ENCODE measurements at places on chromosomes 3 and 15.

DNA sequence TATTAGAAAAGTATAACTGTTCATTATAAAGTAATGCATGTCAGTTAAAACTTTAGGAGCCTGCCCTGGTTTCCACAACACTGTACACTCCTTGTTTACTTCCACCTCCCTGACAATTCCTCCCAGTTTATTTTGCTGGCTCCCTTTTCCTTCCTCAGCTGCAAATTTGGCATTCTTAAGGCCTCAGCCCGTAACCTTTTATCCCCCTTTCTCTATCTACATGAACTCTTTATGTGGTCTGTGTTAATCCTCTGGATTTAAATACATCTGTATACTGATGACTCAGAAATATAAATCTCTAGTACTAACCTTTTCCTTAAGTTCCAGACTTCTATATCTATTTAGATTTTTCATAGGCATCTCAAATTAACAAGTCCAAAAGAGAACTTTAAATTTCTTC lies 143.6 kb downstream of the OTOL1 start:
- DNase-seq: no peak

- DNase-seq: no peak
These were observed 20.3 kb upstream of the CYP11A1 start for GRCh38 chr15:74387621-74388362.

DNA sequence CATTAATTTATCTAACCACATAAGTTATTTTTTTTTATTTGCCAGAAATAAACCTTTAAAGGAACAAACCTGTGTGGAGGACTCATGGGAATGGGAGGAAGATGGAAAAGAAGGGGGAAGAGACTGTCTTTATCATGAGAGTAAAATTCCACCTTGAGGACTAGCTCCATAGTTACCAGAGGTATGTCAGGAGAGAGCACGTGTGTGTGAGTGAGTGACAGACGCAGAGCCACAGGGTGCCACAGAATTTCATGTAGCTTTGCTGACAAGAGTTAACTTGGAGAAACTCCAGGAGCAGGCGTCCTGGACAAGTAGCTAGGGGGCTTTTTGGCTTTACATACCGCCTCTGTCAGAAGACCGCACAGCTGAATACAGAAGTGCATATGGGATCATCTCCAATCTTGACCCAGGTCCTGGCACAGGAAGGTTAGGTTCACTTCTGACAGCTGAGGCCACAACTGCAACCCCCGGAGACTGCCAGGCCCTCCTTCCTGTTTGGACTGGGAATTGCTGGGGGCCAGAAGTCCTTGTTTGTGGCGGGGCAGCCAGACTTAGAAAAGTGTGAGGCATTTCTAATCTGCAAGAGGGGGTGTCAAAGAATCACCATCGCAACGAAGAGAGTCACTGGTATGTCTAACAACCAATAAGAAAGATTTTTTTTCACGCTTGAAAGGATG lies 197.8 kb upstream of the TPM1 start:
- no peak for DNase-seq

- no peak for DNase-seq
These were observed 18.7 kb upstream of the RAD54L2 start for GRCh38 chr3:51519848-51520247.

DNA sequence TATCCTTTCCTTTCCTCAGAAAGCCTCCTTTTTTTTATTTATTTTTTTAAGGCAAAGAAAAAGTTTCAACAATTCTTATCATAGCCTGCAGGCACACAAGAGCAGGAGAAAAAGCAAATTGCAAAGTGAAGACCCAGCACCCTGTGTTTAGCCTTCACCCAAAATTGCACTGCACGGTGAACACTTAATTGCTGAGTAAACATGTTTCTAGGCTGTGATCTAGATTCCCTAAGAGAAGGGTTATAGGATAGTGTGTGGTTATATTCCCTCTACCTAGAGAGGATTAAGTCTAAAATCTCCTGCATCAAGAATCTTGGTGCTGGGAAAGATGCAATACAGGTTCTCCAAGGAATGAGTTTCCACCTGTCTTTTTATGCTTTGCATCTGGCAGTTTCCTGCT lies 70.2 kb upstream of the BFSP2 start:
- no peak for DNase-seq

- DNase-seq: no peak
These were observed 50.3 kb upstream of the SELENOK start for GRCh38 chr3:53941950-53942349.

DNA sequence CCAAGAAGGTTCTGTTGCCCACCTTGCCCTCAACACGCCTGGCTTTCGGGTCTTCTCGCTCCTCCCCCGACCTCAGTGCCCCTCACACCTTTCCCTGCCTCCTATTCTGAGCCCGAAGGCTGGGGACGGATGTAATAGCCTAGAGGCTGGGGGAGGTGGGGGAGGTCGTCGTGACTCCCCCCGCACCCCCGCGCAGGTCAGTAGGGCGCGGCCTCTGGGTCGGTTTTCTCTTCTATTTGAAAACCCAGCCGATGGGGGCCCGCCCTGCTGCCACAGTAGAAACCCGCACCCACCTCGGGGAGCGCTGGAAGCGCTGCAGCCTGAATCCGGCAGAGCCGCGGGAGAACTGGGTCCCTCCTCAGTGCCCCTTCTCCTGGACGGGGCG lies 1.0 kb upstream of the RBPMS2 start:
- no peak for DNase-seq

- no peak for DNase-seq
These were observed 384.1 kb downstream of the PLOD2 start for GRCh38 chr3:145776782-145777408.

- DNase-seq: peak; percentile 21
These were observed 32.7 kb downstream of the STARD9 start for GRCh38 chr15:42608110-42608531.

GRCh38 chr15:89016549-89017041 lies 71.7 kb upstream of the ABHD2 start:
- no peak for DNase-seq

- no peak for DNase-seq
These were observed 44.3 kb upstream of the APEH start for GRCh38 chr3:49629866-49630265.

DNA sequence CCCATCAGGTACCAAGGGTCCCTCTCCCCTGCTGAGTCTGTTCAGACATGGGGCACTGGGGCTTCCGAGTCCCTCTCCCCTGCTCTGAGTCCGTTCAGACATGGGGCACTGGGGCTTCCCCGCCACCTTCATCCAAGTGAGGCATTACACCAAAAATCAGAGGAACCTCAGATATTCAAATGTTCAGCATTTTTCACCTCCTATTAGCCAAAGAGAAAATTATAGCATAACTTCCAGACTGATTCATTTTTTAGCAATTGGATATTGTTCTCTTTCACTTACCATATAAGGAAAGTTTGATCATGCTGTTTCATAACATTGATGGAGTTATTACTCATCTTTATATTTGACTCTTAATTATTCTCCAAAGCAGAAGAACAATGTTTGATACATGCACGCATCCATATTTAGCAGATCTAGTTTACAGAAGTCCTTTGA lies 213.9 kb downstream of the MTHFS start:
- no peak for DNase-seq

DNA sequence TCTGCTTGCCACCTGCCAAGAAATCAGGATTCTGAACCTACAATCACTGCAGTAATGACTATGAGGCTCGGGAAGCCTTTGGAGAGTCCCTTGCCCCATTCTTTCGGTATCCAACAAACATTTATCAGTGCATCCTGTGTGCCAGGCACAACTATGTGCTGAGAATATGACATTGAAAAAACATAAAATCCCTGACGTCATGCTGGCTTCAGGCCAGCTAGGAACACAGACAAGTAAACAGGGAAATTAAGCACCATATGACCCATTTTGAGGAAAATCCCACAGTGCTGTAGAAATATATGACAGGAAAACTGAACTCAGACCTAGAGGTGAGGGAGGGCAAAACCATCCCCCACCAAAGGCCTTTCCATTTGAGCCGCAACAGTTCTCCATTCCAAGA lies 34.1 kb upstream of the DET1 start:
- DNase-seq: no peak

- no peak for DNase-seq
These were observed 61.2 kb downstream of the CLDN1 start for GRCh38 chr3:190261015-190261414.

DNA sequence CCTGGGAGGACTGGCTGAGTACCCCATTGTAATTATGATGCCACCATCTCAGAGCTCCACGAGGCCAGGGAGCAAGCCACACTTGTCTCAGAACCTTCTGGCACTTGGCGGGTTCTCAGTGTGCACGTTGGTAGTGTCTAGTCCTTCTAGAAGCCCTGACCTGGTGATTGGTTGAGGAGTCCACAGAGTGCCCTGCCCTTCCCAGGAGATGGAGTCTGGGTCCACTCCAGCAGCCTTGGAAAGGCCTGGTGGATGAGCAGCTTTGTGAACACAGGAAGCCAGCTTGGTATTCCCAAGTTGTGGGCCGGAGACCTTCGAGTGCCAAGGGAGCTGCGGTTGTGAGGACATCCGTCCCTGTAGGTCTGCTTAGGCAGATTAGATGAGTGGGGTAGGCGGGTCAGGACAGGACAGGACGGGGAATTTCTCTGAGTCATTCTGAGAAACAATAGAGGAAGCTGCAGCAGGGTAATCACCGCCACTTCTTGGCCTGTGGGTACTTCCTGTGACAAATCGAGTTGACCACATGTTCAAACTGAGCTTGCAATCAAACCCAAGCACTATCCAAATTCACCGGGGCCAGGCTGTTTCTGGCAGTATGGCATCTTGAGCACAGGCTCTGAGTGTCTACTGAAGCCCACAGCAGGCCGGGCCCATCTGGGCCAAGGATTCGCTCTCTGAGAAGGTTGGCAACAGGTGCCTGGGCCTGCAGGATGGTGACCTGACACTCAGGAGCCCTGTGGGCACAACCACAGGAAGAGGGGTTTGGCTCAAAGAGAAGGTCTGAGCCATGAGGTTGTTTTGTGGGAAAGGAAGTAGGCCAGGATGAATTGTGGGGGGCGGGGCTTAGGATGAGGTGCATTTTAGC lies 71.5 kb upstream of the PLXNA1 start:
- peak; percentile 53 for DNase-seq

GRCh38 chr15:66698318-66698961 lies 3.6 kb upstream of the SMAD6 start:
- DNase-seq: no peak

DNA sequence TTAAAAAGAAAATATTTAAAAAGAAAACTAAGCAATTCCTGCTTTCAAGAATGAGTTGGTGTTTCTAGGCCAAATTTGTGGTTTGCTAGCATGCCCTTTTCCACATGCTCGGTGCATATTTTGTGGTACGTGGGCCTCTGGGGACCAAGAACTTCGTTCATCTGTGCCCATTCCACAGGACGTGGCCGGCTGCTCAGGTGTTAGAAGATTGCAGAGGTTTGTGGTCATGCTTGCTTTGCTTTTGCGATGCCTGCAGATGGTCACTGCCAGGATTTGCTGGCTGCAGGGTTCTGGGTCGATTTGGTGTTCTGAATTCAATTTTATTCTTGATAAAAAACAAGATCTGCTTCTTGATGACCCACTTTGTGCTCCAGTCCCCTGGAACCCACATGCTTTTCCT lies 7.5 kb downstream of the PSTPIP1 start:
- DNase-seq: no peak

- no peak for DNase-seq
These were observed 49.1 kb downstream of the IQSEC1 start for GRCh38 chr3:13023971-13024764.

DNA sequence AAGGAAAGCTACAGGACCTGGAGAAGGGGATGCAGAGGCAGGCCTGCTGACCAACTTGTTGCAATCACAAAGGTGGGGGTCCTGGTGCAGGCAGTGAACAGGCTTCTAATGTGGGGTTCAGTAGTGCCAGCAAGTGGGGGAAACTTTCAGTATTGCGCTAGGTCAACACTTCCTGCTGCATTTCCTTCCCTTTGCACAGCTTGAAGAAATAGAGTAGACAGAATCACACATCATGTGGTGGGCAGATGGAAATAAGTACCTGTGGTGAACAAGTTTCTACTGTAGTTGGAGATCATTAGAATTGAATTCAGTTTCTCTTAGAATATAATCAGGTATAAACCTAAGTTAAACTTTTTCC lies 63.4 kb downstream of the RGMA start:
- no peak for DNase-seq

DNA sequence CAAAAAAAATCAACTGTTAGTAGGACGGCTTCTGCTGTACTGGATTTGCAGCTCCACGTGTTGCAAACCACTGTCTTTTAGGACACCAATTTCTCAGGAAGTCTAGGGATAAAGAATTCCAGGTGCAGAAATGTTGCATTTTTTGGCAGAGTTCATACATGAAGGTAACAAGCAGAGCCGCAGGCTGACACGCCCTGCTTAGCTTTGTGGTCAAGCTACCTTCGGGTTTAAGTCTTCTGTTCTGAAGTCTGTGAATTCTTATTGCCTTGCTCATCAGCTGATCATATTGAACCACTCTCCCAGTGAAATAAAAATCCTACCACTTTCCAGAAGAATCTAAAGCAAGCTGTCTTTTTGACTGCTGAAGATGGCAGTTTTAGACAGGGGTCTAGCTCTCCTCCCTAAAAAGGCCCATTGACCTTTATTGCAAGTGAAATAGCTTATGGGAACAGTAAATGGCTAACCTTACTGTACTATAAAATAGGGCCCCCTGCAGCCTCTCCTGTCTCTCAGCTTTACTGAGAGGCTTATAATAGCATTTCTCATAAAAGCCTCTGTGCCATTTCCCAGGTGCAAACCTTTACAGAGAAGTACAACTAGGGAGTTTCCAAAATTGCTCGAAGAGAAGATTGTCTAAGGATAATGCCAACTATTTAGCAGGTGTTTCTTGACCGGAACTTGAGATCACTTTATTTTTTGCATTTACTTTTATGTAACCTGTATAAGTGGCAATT lies 262.2 kb upstream of the IL12A start:
- no peak for DNase-seq

GRCh38 chr3:50078622-50079021 lies 10.1 kb upstream of the RBM5 start:
- no peak for DNase-seq

DNA sequence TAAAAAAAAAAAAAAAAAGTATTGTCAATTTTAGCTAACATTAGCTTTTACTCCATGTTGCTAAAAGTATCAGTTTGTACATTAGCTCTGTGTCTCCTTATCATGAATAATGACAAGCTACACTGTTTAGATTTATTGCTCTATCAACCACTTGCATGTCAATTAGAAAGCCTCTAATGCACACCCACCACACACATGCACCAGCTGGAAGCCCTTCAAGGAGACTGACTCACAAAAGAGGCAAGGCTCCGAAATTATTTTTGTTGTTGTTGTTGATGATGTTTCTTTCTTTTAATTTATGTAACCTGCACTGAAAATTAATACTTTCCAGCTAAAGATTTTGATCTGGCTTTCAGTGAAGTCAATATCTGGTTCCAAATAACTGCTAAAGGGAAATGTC lies 71.5 kb downstream of the ETFA start:
- DNase-seq: no peak

DNA sequence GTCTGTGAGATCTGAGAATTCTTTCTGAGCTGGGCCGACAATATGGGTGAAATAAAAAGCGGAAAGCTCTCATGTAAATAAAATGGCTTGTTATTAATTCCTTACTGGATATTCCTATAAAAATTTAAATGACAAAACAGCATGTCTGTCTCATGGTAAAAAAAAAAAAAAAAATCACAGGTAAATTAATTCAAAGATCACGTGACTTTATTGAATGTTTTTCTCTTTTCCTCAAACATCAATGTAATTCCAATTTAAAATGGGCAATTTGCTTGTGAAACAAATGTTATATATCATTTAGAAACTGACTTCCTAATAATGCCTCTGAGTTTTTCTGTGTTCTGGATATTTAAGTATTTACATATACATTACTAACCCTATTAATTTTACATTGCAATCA lies 280.3 kb downstream of the NR2F2 start:
- DNase-seq: no peak
